ENCODE measurements at places on chromosomes 3 and 15.

GRCh38 chr3:174020156-174020555, 622.6 kb downstream of the NLGN1 start:
- no peak for DNase-seq

- DNase-seq = no peak
Observed at GRCh38 chr3:114439284-114439683, 145.5 kb downstream of the TIGIT start.

GRCh38 chr15:68592544-68592943, 13.8 kb downstream of the CORO2B start:
- no peak for DNase-seq

- no peak for DNase-seq
Observed at GRCh38 chr15:38117781-38118180, 134.9 kb upstream of the SPRED1 start.

- no peak for DNase-seq
Observed at GRCh38 chr3:21914451-21914850, 163.4 kb upstream of the ZNF385D start.

GRCh38 chr3:137035631-137036030, 77.8 kb downstream of the IL20RB start:
- no peak for DNase-seq
